Hepatic stellate cell (primary cell): ENCODE measurements at places on chromosomes 1 and 21.
A peak's percentile ranks its signal among the peaks of the same experiment; 100 is the strongest.

DNA sequence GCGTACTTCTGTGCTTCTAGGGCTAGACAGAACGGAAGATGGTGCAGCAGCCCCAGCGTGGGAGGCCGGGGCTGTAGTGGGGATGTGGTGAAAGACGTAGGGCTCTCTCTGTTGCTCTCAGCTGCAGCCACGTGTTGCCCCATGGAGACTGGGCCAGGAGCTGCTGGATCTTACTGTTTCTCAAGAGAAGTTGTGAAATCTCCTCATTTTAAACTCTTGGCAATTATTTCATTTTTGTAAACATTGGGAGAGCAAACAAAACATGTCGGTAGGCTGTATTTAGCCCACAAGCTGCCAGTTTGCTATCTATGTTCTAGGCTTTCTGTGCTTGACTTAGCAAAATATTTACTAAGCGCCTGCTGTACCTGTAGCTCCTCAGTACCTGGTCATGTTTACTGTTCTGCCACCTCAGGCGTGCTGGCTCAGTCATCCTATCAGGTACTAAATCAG is 15.9 kb upstream of the ELOA start:
- no peak for DNase-seq

DNA sequence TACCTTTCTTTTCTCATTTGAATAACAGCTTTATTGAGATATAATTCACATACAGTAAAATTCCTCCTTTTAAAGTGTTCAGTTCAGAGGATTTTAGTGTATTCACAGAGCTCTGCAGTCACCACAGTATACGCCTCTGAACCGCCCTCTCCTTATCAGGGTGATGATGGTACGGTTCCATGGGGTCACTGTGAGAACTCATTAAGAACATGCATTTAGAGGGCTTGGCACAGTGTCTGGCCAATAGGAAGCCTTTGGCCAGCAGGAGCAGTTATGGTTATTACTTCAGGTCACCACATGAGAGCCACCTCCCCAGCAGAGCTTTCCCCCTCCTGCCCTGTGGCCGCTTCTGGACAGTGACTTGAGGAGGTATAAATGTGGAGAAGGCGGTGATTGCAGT is 27.3 kb downstream of the KCNQ4 start:
- no peak for DNase-seq

GRCh38 chr1:157955221-157955620 is 38.2 kb upstream of the KIRREL1 start:
- DNase-seq, result no peak

DNA sequence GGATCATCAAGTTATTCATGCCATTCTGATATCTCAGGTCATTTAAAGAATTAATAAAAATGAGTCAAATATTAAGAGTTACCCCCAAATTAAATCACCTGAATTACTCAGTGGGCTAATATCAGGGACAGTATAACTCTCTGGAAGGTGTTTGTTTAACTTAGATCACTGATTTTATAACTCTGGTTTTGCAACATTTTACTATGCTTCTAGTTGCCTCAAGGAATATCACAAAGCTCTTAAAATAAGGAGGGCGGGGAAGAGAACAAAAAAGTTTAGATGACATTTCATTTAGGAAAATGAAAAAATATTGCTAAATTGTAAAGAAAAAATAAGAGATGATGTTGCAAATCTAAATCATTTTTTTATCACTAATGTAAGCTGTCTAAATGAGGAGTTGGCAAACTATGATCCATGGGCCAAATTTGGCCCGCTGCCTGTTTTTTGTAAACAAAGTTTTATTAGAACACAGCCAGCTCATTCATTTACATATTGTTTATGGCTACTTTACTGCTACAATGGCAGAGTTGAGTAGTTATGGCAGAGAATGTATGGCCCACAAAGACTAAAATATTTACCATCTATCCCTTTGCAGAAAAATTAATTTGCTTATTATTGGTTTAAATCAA is 31.9 kb upstream of the SLC19A2 start:
- DNase-seq, result no peak

- no peak for DNase-seq
Measured at GRCh38 chr1:42955311-42956063, 3.2 kb downstream of the SLC2A1 start.

DNA sequence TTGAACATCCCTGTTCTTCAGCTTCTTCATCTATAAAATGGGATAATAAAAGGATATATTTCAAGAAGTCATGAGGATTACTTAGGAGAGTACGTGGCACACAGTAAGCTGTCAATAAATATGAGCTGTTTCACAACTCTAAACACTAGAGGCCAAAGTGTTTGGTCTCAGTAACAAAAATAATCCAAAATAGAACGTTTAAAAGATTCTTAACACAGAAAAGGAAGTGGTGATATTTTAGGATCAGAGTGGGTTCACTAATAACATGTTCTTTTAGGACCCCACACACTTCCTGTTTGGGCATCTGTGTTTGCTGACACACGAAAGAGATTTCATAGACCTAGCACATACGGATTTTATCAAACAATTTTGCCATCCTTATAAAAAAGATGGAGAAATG is 32.9 kb downstream of the TNFSF18 start:
- no peak for DNase-seq

- DNase-seq, result no peak
Measured at GRCh38 chr1:203444171-203444576, 31.4 kb upstream of the PRELP start.

DNA sequence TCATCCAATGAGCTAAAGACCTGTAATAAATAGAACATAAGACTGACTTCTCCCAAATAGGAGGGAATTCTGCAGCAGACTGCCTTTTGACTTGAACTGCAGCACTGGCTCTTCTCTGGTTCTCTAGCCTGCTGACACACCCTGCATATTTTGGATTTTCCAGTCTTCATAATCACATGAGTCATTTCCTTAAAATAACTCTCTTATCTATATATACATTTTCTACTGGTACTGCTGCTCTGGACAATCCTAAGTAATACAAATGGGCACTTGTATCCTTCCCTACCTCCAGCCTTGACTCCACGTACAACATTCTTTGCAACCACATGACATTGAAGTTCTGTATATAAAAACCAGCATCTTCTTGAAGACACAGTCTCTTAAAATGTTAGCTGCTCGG is 429.4 kb upstream of the TMPRSS15 start:
- DNase-seq, result peak; percentile 7
